ENCODE measurements at places on chromosomes 4 and X.

- no peak for DNase-seq
These were observed 83.9 kb downstream of the PTTG2 start for GRCh38 chr4:38044060-38044459.

- DNase-seq = no peak
These were observed 67.1 kb downstream of the PGRMC2 start for GRCh38 chr4:128220286-128221235.

DNA sequence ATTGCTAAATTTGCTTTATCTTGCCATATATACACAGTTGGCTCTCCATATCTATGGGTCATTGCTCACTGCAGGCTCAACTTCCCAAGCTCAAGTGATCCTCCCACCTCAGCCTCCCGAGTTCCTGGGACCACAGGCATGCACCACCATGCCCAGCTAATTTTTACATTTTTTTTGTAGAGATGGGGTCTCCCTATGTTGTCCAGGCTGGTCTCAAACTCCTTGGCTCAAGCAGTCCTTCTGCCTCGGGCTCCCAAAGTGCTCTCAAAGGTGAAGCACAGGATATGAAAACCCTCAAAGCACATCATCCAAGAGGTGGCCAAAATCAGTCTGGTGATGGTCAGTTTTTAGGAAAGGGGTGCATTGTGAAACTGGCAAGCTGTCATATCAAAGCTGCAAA, 11.8 kb downstream of the CDS1 start:
- no peak for DNase-seq

GRCh38 chr4:164304861-164305260, 449.1 kb upstream of the SMIM31 start:
- no peak for DNase-seq

GRCh38 chr4:101283434-101283833, 63.9 kb downstream of the PPP3CA start:
- no peak for DNase-seq

DNA sequence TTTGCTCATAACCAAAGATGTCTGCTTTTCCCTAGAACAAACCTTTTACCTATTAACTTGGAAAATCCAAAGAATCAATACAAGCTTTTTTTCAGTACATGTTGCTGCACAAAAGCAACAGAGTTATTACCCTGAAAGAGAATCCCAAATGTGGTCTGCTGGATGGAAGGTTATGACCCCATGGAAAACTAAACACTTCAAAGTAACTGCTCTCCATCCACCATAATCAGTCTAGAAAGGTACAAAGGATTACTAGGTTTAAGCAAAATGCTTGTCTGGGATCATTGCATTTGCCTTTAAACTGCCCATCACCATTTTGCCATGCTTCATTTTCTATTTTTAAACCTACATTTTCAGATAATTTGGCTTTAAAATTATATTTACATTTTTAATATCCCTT, 11.7 kb downstream of the MMRN1 start:
- DNase-seq = no peak

DNA sequence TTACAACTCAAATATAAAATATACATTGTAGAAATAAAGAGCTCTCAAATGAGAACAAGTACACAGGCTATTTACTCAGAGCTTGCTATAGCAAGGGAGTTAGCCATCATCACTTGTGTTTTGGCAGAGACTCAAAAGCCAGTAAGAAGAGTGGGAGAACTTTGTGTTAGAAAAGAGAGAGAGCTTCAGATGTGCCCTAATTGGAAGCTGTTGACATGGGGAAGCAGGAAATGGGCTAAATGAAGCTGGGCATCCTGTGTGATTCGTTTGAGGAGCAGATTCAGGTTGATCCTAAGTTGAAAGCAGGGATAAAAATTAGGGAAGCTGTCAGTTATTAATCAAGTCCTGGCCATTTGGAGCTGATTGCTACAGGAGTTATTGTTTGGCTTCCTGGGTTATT, 207.4 kb upstream of the MAOA start:
- no peak for DNase-seq

- DNase-seq = no peak
These were observed 1444.0 kb upstream of the PCDH7 start for GRCh38 chr4:29276150-29276549.

- no peak for DNase-seq
These were observed 372.6 kb upstream of the CTSO start for GRCh38 chr4:156326246-156326645.

GRCh38 chr4:55386073-55386472, 9.7 kb upstream of the TMEM165 start:
- no peak for DNase-seq

DNA sequence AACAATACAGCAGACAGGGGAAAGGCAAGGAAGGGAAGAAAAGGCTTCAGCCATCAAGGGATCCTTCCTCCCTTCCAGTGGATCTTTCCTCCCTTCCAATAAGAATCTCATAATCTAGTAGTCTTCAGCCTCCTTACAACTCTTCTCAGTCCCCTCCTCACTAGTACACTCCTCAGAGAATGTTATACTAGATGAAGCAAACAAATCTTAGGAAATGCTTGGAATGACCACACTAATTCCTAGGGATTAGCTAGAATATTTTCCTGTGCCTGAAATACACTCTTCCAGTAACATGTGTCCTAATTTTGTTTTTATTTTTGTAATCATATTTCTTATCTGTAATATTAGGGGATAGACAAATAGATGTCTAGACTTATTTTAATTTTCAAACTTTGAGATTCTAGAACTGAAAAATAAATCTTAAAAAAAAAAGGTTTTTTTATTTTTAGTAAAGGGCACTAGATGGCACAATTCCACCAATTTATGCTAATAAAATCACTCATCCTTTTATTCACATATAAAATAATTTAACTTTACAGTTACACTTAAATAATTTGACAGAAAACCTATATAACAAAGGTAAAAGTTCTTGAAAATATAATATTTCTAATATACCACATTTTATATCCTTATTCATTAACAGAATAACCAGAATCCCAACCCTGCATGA, 7.0 kb upstream of the STPG2 start:
- DNase-seq = no peak

DNA sequence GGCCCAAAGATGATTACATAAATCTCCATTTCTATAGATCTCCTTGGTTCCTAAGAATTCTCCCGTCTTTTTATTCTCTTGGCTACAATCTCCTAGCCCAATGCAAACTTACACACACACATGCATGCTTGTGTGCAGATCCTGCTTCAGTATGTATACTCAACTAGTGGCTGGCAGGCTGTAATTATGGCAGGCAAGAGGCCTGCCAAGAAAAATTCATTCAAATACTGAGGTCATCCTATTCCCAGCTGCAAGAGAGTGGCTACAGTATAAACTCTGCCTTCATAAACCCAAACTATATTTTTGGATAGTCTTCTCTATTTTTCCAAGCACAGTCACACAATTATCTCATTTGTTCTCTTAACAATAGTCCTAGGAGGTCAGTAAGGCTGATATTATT, 95.2 kb downstream of the SHROOM4 start:
- no peak for DNase-seq

DNA sequence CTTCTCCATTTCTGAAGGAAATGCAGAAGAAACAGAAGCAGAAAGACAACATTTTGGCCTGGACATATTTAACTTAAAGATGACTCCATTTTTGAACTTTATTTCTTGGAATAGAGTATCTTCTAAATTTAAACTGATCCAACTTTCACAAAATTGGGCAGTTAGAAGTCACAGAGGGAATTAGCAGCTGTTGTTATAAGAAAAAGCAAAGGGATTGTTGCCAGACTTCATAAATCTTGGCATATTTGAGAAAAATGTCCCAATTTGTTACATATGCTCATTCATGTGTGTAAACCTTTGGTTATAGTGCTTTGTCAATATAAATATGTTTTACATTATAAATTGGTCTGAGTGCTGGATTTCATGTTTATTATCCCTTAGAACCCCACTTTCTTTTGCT, 3.4 kb downstream of the GLUD2 start:
- no peak for DNase-seq

GRCh38 chr4:139247700-139248238, 32.3 kb downstream of the MGARP start:
- no peak for DNase-seq

DNA sequence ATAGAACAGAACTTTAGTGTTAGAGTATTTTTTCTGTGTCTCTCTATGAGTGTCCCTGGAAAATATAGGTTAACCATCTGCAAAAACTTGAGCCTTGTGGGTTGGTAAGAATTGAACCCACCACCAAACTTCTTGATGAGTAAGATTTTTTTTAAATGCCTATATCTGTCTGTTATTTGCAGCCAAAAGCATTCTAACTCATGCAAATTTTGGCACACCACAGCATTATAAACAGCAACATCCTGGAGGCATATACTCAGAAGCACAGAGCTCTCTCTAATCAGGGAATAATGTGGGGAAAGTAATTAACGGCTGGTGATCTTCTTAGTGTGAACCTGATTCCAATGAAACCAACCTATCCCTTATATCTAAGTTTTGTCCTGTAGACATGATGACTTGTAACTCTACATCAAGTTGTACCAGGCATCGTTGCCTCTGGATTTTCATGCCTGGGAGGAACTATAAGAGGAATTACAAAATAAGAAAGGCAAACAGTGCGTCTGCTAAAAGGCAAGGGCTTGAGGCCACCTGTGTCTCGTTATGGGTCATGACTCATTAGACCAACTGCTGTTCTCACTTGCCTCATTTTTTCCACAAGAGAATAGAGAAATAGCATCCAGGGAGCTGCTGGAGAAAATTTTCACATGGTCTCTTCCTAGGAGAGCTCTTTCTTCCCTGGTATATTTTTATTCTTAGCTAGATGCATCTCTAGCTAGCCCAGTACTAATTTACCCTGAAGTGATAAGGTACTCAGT, 202.4 kb downstream of the CHIC2 start:
- DNase-seq = no peak

GRCh38 chrX:77431227-77431626, 16.0 kb upstream of the FGF16 start:
- no peak for DNase-seq

DNA sequence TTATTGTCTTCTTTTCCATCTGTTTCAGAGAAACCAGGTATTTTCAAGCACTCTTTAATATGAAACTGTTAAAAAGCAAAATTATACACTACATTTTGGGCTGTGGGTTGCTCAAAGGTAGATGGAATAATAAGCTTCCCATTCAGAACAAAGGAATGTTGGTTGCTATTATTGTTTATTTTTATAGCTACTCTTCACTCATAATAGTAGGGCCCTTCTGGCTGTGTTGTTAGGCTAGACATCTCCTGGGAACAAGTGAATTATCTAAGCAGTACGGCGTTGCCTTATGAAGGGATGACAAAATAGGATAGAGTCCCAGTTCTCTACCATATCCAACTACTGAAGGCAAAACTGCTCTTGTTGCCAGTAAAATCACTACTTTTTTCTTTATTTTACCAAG, 34.2 kb downstream of the TENM3 start:
- no peak for DNase-seq

DNA sequence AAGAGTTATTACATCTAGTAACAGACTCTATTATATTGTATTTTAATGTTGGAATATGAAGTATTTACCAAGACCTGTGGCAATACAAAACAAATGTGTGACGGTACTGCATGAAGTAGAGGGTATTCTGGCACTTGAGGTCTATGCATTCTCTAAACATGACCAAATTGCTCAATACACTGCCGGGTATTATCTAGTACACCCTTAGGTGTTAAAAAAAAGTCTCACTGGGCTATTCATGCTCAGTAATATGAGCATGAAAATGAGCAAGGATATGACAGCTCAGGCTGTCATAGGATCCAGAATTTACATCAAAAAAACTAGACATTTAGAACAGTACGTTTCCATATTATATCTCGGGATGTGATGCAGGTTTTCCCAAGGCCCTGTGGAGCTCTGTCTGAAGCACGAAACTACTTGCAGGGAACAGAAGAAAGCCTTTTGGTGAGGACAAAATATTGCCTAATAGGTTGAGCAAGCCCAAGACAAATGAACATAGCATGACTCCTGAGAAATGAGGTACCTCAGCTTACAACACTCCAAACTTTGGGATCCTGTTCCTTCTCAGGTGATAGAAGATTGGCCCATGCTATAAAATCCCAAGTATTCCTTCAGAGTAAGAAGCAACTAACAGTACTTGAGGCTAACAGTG, 74.1 kb upstream of the MAOA start:
- no peak for DNase-seq

DNA sequence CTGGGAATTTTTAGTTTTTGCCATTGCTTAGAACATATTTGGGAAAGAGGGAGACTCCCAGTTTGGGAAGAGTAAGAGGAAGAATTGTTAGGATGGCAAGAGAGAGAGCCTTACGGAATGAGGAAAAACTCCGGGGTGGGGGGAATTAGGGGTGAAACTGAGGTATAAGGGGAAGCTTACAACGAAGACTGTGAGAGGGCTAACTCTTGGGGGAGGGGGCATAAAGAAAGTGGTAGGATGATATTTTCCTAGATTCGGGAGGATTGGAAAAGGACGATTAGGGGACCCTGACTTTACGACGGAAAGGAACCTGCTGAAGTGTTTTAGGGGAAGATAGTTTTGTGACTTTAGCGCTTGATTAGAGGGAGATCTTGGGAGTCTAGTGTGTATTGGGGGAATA, 86.2 kb upstream of the HPRT1 start:
- no peak for DNase-seq

DNA sequence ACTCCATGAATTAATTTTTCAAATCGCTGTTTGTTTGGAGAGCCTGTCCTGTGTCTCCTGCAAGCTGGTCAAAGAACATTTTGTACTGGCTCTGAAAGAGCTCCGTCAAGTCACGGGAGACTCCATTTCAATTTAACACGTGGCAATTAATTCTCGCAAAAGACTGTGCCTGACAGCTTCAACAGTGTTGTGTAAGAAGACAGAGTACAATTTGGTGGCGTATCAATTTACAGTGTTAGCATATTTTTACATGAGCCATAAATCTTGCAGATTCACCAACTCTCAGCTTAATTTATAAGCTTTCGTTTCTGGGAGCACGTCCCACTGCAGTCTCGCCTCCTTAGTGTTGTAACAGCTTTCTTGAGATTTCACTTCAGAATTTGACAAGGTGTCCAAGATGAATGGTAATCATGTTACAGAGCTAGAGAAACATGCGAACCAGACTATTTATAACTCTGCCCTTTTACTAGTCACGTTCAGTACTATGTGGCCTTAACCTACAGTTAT, 70.8 kb downstream of the RWDD4 start:
- no peak for DNase-seq

DNA sequence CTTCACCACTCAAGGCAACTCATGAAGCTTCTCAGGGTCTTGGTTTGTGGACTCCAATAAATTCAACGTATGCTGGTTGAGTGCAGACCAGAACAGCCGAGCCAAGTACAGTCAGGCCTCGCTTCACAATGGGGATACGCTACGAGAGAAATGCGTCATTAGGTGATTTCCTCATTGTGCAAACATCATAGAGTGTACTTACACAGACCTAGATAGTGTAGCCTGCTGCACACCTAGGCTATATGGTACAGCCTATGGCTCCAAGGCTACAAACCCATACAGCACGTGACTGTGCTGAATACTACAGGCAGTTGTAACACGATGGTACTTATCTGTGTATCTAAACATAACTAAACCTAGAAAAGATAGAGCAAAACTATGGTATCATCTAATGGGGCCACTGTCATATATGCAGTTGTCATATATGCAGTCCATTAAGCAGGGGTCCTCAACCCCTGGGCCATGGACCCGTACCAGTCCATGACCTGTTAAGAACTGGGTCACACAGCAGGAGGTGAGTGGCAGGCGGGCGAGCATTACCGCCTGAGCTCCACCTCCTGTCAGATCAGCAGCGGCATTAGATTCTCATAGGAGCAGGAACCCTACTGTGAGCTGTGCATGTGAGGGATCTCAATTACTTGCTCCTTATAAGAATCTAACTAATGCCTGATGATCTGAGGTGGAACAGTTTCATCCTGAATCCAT, 31.5 kb downstream of the RTL5 start:
- no peak for DNase-seq

- DNase-seq = no peak
These were observed 112.9 kb downstream of the SHISA3 start for GRCh38 chr4:42510225-42510624.

All from NCI-H187 treated with DMSO at 0.1 percent for 48 hours (cell line).